ENCODE measurements at places on chromosomes 7 and 10.

DNA sequence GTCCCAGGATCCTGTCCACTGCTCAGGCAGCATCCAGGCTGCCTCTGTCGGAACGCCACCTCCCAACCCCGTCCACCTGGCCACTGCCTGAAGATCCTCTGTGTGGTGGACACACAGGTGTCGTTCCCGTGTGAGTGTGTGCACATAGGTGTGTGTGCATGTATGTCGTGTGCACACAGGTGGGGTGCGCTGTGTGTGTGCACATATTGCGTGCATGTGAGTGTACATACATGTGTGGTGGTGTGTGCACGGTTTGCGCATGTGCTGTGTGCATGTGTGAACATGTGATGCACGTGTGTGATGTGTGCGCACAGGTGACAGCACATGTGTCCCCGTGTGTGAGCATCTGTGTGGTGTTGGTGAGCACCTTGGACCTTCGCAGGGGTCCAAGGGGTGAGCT lies 7.1 kb downstream of the TMEM184A start:
- DNase-seq = no peak

DNA sequence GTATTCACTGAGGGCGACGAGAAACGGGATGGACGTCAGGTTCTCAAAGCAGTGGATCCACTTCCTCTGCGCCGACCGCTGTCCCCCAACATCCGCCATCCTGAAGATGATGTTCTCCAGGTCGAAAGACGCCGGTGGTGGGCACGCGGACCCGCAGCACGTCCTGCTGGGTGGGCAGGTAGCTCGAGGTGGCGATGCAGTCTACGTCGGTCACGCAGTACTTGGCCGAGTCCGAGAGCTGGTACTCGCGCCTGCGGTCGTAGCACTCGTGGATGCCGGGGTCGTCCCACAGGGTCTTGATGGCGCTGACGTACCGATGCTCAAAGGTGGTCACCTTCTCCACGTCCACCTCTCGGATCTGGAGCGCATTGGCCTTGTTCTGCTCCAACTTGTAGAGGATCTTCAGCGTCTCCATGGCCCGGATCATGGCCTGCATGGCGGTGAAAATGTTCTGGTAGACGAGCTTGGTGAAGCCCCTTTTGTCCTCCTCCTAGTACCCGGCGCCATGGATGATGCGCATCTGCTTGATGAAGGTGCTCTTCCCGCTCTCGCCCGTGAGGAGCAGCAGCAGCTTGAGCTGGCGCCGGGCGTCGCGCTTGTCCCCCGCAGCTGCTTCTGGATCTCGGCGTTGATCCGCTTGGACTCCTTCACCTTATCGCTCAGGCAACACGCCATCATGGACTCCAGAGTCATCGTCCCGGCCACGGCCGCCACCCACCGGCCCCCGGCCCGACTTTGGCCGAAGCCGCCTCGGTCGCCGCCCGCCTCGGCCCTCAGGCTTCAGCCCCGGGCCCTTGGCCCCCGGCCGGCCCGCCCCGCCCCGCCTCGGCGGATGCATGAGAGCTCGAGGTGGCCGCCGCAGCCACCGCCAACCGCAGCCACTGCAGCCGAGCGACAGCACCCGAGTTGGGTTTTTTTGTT lies 122.9 kb upstream of the KCTD7 start:
- DNase-seq = peak; percentile 43

- no peak for DNase-seq
These were observed at the start of gene RAMP3 for GRCh38 chr7:45157653-45158401. RAMP3 (plus strand) TSS chr7:45157791; CDS start chr7:45157829, 38 bp downstream.

DNA sequence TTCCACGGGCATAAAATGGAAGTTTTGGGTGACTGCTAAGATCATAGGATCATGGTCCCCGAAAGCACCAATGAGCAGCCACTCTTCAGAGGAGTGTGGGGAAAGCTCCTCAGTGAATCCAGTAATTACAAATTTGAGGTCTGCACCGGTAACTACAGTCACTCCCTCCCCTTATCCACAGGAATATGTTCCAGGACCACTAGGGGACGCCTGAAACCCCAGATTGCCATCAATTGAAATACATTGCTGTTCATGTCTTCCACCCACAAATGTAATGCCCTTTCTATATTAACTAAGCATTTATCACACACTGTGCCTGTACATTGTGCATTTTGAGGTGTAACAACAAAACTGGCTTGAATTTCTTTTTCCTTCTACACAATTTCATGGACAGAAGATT lies 447.9 kb upstream of the PFKP start:
- DNase-seq = no peak

Measured in hepatic stellate cell (primary cell).